ENCODE measurements at places on chromosomes 11 and 22. TPM values are rescaled to one million over a fixed set of nuclear protein-coding genes. Genes with fewer than 3 reads are reported as not detected.

- DNase-seq: no peak
- H3K4me3 ChIP-seq: no peak overlapping the region
- H3K36me3 ChIP-seq: no peaks in the 10 kb centered on the region
- H3K4me1 ChIP-seq: no peaks in the 10 kb centered on the region
These were observed 190.7 kb upstream of the NCAM1 start for GRCh38 chr11:112770487-112770886.

DNA sequence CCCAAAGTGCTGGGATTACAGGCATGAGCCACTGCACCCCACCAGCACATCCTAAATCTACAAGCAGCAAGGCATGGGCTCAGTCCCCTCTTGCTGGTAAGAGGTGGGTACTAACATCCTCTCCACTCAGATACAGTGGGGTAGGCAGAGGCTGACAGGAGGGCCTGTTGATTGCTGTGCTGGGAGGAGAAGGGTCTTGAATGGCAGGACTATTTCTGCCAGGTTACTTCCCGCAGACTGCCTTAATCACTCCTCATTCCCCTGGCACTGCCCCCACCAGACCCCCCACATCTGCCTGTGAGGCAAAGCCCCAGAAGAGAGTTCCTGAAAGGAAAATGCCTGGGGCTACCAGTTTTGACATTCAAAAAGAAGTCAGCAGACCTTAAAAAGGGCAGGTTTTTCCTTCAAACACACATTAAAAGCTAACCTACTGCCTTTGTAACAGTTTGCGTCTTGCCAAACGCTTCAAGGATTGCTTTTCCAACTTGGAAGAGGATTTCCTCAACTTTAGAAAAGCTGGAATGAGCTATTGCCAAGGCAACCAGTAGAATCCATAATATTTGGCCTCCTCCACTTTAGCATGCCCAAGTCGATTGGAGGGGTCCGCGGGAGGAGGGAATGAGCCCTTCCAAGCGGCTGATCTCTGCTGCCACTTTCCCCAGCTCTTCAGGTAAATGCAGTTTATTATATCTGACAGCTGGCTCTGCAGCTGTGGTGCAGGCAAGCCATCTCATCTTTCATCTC is 62.0 kb downstream of the FDX1 start:
- H3K27me3 ChIP-seq: no peaks in the 10 kb centered on the region
- no peak for DNase-seq
- no peak overlapping the region for H3K27ac ChIP-seq
- H3K4me3 ChIP-seq: no peak overlapping the region
- H3K36me3 ChIP-seq: no peaks in the 10 kb centered on the region

GRCh38 chr11:133619973-133620372 is 87.7 kb upstream of the OPCML start:
- H3K27me3 ChIP-seq: no peaks in the 10 kb centered on the region
- DNase-seq: no peak
- no peak overlapping the region for H3K4me3 ChIP-seq
- no peak overlapping the region for H3K27ac ChIP-seq

GRCh38 chr11:23021287-23021863 is 161.1 kb upstream of the CCDC179 start:
- no peak overlapping the region for H3K4me3 ChIP-seq
- H3K27me3 ChIP-seq: no peaks in the 10 kb centered on the region
- no peak overlapping the region for H3K27ac ChIP-seq
- DNase-seq: no peak
- H3K4me1 ChIP-seq: no peaks in the 10 kb centered on the region
- H3K36me3 ChIP-seq: no peaks in the 10 kb centered on the region

DNA sequence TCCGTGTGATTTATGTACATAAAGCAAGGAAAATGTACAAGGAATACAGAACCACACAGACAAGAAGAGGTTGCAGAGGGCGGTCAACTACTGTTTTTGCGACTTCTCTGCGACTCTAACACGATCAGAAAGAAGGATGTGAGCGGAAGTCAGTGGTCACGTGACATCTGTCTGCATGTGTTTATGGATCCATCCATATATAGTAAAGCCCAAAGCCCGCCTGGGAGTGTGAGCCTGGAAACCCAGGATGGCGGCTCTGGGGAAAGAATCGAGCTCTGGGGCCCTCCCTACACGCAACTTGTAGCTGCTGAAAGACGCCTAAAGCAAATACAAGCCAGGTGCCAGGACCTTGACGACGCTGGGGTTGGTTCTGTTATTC is 8.8 kb downstream of the OSBPL5 start:
- H3K4me1 ChIP-seq: peaks cover 26% of the 10 kb centered on the region
- no peaks in the 10 kb centered on the region for H3K27me3 ChIP-seq
- H3K4me3 ChIP-seq: no peak overlapping the region
- no peaks in the 10 kb centered on the region for H3K36me3 ChIP-seq

DNA sequence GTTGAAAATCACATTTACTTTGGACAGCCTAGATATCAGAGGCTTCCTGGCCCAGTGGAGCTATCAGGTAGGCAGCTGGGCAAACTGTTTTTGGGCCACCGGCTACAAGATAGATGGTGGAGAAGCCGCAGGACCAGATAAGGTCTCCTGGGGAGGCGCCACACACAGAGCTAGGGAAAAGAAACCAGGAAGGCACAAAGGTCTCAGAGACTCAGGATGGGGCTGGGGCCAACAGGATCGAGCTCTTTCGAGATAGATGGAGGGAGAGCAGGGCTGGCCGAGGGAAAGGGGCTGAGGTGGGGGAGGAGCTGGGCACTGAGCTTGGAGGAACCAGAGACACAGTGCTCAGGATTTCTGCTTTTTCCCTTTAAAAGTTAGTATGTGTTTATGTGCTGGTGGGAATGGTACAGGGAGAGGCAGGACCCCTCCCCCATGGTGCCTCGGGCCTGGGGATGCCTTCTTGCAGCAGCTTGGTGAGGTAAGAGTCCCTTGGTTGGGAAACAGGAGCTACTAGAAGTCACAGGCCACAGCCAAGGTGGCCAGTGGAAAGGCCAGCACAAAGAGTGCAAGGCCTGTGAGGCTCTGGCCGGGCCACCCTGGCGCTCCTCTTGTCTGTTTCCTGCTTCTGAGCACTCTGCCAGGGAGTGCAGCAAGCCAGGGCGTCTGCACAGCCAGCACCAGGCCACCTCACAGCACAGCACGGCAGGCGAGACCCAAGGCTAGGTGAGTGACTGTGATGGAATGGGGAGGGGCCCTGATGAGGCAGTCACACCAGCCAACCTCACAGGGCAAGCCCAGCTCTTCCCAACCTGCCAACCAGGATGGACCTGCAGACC is 11.5 kb upstream of the NAP1L4 start:
- no peak overlapping the region for H3K4me3 ChIP-seq
- H3K27me3 ChIP-seq: no peaks in the 10 kb centered on the region
- H3K36me3 ChIP-seq: peaks cover 17% of the 10 kb centered on the region
- H3K27ac ChIP-seq: no peak overlapping the region
- DNase-seq: no peak

Gene BTBD18
- not detected for total RNA-seq

Gene OR8G1
- not detected for total RNA-seq

Gene PCNX3
- total RNA-seq: 50.4 TPM

Gene VSTM5
- total RNA-seq: not detected

Gene CNGA4
- total RNA-seq: 0.27 TPM

Measured in HCT116 (cell line).